ENCODE measurements at places on chromosomes 11 and 22.
A peak's percentile ranks its signal among the peaks of the same experiment; 100 is the strongest.

DNA sequence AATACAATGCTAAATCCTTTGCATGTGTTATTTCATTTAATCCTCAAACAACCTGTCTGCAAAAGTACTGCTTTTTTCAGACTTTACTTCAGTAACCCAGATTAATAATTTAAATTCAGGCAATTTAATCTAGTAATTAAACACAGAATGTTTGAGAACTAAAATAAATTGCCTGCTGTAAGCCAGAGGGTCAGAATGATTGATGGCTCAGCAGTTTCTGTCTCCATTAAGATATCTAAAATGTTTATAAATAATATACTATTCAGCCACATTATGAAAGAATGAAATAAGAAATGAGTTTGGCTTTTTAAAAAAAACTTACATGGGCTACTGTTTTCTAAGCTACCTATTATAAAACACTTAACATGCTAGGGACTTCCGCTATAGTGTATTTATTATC, 846.0 kb downstream of the FAM181B start:
- no peak for DNase-seq

- DNase-seq = no peak
Observed at GRCh38 chr11:89321401-89321800, 143.7 kb downstream of the TYR start.

DNA sequence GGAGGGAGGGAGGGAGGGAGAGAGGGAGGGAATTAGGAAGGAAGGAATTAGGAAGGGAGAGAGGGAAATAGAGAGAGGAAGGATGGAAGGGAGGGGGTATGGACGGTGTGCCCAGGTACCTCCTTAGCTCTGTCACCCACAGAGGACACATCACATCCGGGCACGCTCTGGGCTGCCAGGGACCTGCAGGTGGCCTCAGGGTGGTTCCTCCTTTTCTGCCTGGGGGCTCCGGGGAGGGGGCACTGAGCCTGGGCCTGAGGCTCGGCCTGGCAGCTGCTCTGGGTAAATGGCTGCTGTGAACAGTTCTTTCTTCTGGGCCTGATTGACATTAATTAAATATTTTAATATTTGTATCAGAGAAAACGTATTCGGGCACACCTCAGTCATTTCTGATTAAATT, 733.5 kb downstream of the BRD1 start:
- DNase-seq = no peak

DNA sequence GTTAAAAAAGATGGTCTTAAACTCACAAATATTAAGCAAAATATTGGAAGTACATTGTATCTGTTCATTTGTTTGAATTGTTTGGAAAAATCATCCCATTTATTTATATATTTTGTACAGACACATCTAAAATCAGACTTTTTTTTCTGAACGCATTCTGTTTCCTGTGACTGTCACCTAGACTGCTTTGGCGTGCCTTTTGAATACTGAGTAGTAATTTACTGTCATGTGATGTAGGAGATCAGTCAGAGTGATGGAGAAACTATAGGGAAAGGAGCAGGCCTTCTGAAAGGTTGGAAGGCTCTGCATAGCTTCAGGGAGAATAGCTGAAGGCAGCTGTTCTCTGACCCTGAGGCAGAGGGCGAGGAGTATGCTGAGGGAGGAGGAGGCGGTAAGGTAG, 452.0 kb upstream of the ARHGAP42 start:
- no peak for DNase-seq

DNA sequence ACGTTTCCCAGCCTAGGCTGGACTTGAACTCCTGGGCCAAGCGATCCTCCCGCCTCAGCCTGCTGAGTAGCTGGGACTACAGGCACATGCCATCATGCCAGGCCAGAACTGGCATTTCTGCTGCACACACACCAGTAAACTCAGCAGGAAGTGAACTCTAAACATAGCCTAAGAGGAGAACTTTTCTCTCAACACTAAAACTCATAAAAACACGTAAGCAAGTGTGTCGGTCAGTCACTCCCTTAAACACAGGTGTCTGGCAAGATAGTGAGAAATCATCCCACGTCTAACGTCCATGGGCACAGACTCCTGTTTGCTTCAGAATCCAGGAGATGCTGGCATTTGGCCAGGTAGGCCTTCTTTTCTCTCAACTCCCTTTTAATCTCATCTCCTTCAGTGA, 104.8 kb downstream of the RPL27A start:
- DNase-seq = no peak

- no peak for DNase-seq
Observed at GRCh38 chr11:96027021-96027420, 103.1 kb upstream of the MTMR2 start.

DNA sequence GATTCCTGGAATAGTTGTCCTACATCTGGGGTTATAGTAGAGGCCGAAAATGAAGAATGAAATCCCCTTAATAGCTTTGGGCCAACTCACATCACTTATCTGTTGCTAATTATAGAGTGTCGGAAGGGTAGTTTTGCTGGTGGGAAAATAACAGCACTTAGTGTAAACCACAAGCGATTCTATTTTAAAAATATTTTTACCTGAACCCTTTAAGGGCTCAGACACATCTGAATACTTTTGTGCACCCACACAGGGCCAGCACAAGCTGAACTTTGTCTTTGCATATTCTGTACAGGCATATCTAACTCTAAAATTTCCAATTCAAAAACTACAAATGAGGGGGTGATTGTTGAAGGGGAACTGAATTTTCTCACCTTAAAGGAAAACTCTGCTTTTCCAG, 27.6 kb downstream of the SLC6A5 start:
- DNase-seq = no peak

DNA sequence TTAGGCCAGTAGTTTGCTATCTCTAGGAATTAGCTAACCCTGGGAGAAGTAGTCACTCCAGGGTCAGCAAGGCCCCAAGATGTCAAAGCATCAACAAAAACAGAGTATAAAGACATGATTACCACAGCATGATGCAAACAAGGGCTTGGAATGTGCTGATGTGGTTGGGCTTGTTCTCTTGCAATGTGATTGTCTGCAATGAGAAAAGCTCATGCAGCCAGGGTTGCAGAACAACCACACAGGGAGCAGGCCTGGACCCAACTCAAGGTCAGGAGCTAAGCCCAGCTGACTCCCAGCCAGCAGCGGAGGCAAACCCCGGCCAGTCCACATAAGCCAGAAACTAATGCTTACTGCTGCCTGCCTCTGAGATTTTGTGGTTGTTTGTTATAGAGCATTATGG, 132.4 kb upstream of the ZC3H12C start:
- no peak for DNase-seq

GRCh38 chr11:10623797-10624761, 55.6 kb upstream of the LYVE1 start:
- DNase-seq = no peak

DNA sequence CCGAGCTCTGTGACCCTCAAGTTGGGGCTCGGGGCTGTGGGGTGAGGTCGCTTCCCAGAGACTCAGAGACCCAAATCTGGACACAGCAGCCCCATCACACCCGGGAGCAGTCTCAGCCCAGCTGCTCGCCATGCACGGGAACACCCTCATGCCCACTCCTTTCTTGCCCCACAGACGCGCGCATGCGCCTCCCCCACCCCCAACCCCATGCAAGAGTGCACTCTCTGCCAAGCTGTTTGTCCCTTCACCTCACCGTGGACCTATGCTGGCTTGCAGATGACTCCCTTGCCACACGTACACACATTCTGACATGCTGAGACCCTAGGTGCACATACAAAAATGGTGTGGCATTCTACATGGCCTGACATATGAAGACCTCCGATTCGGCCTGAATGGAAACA, 478 bp upstream of the CD248 start:
- peak; percentile 74 for DNase-seq

GRCh38 chr22:26502688-26503561, 9.3 kb downstream of the TFIP11 start:
- DNase-seq = peak; percentile 64

DNA sequence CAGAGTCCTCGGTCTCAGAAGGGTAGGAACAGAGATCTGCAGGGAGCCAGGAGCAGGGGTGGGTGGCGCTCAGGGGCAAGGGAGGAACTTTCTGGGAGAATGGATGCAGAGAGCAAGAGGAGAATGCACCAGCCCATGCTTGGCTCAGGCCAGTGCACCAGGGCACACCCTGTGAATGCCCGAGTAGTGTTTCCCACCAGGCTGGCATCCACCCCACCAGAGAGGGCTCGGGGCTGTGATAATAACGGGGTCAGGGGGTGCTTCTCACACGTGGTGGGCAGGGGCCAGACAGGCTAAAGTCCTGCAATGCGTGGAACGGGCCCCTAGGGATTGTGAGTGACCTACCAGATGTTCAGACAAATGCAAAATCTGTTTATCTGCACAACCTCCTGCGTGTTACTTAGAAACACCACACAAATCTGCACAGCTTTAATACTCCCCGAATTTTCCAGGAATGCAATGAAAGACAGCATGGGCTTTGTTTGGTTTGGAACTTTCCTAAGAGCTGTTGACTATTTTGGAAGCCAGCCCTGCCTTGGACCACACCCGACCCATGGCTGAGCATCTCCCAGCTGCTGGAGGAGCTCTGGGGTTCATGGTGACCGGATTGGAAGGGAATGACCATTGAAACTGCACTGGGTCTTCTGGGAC, 368.3 kb downstream of the SHANK2 start:
- DNase-seq = no peak

DNA sequence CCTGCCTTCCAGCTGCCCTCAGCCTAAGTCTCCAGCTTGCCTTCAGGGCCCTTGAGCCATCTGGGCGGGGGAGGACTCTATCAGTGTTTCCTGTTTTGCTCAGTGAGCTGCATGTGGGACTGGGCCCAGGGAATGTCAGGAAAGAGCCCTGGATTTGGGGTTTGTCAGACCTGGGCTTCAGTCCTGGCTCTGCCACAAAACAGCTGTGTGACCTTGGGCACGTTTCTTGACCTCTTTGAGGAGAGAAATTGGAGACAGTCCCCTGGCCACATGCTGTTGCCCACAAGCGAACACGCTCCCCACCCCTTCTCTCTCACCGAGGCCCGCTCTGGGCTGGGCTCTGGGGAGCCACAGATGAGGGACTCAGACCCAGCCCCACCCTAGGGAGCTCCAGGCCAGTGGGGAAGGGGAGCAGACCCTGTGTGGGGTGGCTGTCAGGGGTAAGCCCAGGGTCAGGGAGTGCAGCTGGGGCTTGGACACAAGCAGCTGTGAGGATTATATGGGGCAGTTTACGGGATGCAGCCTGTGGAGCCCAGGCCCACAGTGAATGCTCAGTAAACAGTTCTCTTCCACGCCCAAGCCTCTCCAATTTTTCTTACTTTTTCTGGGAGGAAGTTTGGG, 12.3 kb downstream of the MYO7A start:
- DNase-seq = no peak

DNA sequence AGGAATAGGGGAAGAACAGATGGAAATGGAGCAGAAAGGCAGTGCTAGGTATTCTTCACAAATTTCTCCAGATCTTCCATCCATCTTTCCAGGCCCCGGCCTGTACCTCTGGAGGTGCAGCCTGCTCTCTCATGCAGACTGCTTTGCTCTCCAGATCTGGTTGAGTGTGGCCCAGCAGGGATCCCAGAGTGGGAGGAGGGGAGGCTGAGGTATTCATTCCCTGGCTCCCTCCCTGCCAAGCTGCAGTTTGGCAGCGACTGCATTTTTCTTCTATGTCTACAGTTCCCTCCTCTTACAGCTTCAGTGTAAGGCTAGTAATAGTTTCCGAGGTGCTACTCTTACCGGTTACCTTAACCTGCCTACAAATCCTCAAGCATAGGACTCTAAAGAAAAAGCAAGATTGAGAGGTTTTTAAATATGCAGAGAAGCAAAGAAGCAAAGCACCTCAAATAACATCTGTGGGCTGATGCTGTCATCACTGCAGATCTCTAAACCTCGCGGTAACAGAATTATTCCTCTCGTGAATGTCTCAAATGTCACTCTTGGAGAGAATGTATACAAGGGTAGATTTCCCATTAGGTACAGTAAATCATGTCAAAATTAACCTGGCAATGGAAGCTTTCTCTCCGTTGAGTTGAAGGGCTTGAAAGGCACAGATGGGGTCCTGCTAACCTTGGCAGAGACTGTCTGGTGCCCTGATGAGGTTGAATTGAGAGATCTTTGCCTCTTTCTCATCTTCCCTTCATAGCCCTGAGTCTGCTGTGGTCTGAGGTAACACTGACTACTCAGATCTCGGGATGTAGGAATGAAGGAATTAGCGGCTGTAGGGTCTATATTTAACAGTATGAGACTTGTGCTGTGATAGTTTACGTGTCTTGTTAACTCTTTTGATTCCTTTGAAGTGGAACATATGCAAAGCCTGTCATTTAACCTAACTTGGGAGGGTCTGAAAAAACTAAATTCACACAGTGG, 297.9 kb upstream of the C11orf87 start:
- no peak for DNase-seq

DNA sequence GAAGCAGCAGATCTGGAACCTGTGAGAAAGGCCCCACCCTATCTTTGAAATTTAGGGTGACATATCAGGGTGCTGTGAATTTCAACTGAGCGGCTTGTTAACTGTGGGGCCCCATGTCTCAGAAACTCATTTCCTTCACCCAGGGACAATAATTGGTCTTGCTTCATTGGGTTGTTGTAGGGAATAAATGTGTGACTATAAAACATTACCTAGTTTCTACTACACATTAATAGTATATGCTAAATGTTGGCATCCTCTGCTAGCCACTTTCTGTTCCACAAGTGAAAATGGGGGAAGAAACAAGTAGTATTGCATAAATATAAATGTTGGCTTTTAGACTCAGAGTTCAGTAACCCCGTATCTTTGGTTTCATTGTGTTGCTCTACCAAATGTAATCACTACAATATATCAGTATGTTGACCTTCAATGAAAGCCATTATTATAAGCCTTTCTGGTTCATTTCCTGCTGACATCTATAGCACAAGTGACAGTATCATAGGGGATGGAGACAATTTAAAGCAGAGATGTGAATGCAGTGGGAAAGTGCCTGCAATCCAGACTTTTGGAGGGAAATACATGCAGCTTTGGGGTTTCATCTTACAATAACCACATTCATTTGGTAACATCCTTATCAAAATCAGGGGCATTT, 905.5 kb upstream of the RAG2 start:
- no peak for DNase-seq

- DNase-seq = no peak
Observed at GRCh38 chr22:33940741-33941140, 20.5 kb upstream of the LARGE1 start.

DNA sequence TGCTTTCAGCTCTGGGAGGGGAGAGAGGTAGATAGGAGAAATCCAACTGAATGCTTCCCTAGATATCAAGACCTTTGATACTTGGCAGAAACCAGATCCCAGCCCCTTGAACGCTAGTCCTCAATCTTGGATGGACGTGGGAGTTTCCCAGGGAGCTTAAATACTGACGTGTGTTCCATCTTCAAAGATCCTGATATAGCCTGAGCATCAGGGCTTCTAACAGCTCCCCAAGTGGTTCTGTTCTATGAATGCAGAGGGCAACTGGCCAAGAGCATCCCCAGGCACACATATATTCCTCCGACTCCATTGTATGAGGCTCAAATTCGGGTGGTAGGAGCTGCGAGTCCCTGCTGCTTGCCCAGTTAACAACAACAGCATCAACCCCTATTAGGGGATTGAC, 8.7 kb upstream of the ACCS start:
- no peak for DNase-seq

- DNase-seq = no peak
Observed at GRCh38 chr11:63290285-63290684, 46.9 kb upstream of the SLC22A25 start.

DNA sequence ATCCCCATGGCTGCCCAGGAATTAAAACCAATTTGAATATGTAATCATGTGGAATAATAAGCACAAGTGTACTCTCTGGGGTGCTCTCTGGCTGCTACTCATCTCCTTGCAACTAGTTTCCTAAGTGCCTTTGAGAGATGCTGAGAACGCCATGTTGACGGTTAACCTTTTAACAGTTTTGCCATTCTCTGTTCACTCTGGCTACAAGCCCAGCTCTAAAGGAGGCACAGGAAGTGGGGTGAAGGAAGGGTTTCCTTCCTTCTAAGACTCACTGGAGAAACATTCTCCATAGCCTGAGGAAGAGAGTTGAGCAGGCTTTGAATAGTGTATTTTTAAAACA, 122.0 kb upstream of the ZC3H12C start:
- no peak for DNase-seq
